HuH-7.5 (cell line): ENCODE measurements at places on chromosomes 7 and 10.

DNA sequence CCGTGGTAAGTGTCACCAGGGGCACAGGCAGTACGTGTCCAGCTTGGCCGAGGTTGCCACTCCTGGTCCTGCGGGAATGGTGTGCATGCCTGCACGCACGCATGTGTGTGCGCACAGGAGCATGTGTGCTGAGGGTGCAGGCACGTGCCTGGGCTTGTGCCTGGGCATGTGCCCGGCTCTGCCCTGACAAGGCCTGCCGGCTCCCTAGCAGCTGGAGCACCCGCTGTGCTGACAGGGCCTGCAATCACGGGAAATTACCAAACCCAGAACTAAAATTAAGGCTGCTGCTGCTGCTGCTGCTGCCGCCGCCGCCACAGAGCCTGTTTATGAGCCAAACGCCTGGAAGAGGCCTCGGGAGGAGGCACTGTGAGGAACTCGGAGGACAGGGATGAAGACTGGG, 28.7 kb downstream of the GHRHR start:
- DNase-seq = no peak

- no peak for DNase-seq
Measured at GRCh38 chr10:60206735-60207134, 182.9 kb downstream of the ANK3 start.

DNA sequence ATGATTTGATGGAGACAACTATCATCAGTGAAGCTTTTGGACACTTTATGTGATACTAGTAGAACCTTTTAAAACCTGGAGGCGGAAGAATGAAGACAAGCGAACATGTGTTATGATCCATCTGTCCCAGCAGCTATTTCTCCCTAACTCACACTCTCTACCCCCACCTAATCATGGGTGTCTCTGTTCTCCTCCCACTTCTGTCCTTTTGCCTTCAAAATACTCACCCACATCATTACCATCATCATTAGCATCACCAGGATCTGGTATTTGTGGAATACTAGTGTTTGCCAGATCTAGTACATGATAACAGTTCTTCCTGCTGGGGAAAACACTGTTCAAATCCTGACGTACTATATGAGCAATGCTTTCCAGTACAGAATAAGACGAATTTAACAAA, 287.7 kb downstream of the DOCK4 start:
- no peak for DNase-seq

DNA sequence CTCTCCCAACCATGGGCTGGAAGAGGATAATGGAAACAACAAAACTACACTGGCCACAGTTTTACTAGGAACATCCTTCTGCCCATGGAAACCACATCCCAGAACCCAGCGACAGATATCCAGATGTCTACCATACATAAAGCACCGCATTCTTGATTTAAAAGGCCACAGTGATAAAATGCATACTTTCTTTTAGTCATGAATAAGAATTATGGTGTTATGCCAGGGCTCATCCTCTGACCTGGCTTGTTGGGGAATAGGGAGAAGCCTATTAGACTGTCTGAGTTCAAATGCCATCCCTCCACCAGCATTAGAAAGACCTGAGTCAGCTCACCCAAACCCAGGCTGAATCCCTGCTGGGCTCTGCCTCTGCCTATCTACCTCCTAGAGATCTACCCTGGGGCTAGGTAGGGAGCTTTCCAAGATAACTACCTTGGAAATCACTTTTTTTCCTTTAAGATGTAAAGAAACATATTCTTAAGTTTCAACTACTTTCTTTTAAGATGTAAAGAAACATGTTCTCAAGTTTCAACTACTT, 5.2 kb downstream of the ABCA13 start:
- DNase-seq = no peak

GRCh38 chr10:132109341-132110110, 43.8 kb downstream of the JAKMIP3 start:
- no peak for DNase-seq

- no peak for DNase-seq
Measured at GRCh38 chr7:2104716-2105115, 128.0 kb downstream of the MAD1L1 start.

DNA sequence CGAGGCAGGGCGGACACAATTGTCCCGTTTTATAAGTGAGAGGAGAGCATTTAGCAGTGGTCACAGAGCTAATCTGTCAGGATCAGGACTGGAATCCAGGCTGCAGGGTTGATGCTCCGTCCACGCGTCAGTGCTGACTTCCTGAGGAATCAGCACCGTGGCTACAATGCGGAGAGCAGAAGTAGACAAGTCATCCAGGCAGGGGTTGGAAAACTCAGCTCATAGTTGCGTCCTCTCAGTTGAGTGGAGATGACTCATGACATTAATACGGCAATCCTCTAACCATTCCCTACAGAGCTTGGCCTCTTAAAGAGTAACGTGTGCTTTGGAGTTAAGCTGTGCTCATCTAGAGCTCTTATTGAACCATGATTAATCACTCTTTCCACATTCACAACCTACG, 17.1 kb upstream of the HTR5A start:
- DNase-seq = no peak

GRCh38 chr7:151148319-151149259, 18.9 kb downstream of the GBX1 start:
- no peak for DNase-seq

- no peak for DNase-seq
Measured at GRCh38 chr10:124562425-124563060, 100.9 kb downstream of the LHPP start.

GRCh38 chr7:13908667-13909397, 80.6 kb downstream of the ETV1 start:
- no peak for DNase-seq

- no peak for DNase-seq
Measured at GRCh38 chr7:133025056-133025455, 56.8 kb downstream of the CHCHD3 start.

- no peak for DNase-seq
Measured at GRCh38 chr10:14325325-14325955, 5.3 kb downstream of the FRMD4A start.
